Activated T-helper 17 cell treated with anti-CD3 and anti-CD28 coated beads, Interleukin-2, amount 50 U/mL, for 72 hours (primary cell): ENCODE measurements at places on chromosomes 13 and 19.

DNA sequence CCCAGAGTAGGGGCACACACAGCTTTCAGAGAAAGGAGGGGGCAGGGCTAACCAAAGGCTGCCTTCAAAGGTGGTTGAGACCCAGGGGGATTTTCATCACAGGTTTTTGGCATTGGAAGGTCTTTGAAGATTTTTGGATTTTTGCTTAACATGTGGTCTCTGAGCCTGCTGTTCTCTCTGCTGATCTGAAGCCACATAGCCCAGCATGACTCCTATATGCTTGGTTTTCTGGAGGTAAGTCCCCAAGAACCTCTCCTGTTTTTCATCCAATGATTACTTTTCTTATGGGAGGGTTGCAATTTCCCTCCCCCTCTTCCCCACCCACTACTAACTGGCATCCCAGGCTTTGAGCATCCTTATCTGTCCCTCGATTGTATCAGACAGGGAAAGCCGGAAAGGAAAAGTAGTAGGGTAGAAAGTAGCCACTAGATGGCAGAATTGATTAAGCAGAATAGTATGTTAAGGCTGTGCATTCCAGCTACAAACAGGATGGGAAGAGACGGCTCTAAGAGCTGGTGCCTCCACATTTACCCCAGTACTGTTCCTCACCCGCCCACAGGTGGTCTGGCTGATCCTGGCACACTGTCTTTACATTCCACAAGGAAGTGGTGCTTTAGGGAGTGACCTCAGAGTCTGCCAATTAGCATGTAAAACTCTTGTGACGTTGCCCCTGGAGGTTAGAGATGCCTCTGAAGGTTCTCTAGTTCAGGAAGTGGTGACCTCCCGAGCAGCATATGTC, 218.9 kb upstream of the EDNRB start:
- peak; percentile 85 for ATAC-seq

- ATAC-seq = peak; percentile 35
Observed at GRCh38 chr19:7505682-7506384, 10.1 kb upstream of the ZNF358 start.

GRCh38 chr13:41457589-41458186, 338 bp downstream of the RGCC start:
- ATAC-seq = peak; percentile 7

DNA sequence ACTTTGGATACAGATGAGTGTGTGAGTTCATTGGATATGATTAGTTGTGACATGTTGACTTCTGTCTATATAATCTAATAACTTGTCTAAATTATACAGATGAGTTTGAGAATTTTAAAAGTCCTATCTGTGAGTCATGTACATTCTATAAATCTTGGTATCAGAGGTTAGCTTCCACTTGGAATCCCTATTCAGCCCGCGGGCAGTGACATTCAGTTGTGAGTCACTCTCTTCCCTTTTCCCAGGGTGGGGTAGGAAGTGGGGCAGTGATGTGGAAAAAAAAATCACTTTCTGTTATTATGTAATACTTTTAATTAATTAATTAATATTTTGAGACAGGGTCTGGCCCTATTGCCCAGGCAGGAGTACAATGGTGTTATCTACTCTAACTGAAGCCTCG, 33.0 kb upstream of the ZNF808 start:
- ATAC-seq = no peak

- ATAC-seq = no peak
Observed at GRCh38 chr13:19596960-19597361, 35.6 kb upstream of the TPTE2 start.

DNA sequence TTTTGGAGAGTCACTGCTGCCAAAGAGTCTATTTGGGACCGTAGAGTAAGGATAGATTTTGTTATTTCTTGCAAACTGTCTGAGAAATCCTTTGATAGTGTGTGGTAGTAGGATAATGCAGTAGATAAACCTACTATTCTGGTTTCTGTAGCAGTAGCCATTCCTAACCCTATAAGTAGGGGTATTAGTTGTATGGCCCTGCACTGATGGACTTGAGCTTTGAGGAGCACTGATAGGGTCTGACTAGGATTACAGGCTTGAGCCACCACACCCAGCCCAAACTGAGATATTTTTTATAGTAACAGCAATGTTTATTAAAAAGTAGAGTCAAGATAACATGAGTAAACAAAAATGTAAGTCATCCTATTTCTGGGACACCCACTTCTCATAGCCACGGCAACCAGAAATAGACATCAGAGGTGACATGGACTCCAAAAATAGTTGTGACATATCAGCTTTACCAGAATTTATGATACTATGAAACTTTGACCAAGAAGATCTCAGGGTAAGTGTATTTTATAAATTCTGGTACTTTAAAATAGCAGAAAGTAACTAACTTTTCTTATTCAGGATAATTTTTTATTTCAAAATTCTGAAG, 479.1 kb downstream of the SUCLA2 start:
- no peak for ATAC-seq

DNA sequence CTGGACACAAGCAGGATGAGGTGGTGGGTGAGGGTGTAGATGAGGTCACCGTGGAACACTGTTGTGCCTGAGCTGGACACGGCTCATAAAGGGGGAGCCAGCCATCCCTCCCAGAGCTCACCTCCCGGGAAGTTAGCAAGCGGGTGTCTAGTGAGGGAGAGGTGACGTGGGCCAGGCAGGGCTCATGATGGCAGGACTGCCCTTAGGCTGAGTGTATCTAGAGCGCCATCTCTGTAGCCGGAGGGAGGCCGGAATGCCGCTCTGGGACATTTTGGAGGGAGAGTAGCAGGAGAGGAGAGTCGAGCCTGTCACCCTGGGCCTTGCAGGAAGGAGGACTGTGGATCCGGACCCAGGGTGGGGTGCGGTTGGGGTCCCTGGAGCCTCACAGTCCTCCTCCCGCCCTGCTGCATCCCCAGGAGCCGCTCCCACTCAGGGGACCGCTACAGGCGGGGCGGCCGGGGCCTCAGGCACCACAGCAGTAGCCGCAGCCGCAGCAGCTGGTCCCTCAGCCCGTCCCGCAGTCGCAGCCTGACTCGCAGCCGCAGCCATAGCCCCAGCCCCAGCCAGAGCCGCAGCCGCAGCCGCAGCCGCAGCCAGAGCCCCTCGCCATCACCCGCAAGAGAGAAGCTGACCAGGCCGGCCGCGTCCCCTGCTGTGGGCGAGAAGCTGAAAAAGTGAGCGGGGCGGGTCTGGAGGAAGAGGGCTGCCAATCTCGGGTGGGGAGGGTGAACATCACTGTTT, 9.2 kb downstream of the ZNF296 start:
- ATAC-seq = no peak

DNA sequence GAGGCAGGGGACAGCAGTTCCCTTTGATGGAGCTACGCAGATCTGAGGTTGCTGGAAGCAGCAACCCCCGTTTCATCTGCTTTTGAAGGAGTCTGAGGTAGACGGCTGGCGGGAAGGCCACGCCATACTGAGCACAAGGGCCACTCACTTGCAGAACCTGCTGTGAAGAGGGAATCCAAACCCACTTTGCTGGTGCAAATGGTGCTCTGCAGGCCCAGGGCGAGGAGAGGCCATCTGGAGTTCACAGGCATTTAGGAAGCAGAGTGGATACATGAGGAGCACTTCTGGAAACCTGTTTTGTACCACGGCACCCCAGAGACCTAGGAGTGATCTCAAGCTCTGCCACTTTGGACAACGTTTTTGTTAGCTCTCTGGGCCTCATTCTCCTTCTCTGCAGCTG, 227.8 kb downstream of the UQCRFS1 start:
- ATAC-seq = no peak

DNA sequence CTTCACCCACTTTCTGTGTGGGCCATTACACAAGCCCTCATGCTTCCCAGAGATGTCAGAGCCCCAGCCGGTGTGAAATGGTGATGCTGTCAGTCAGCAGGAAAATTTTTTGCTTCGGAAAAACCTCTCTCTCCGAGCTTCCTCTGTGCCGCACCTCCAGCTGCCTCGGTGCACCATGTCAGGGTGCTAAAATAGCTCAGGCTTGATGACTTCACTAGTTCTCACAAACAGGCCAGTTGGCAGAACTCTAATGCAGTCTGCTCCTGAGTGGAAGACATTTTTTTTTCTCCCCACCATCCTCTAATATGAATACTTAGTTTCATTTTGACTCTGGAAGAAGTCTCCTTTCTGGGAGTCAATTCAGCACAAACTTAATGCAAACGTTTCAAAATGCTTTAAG, 71.3 kb downstream of the KLF12 start:
- ATAC-seq = peak; percentile 74

DNA sequence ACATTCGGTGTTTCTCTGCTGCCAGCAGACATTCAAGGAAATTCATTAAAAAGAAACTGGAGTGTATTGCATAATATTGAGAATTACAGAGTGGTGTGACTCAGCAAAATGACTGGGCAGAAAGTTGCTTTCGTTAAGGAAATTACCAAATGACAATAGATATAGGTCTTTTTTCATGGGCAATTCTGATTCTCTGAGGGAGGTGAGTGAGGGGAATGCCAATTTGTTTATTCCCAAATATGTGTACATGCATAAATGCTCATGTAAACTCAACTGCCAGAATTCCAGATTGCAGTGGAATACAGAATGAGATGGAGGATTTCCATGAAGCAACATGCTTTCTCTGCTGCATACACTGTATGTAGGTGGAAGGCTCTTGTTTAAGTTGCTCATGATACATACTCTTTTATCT, 1730.1 kb downstream of the SLITRK5 start:
- ATAC-seq = no peak

DNA sequence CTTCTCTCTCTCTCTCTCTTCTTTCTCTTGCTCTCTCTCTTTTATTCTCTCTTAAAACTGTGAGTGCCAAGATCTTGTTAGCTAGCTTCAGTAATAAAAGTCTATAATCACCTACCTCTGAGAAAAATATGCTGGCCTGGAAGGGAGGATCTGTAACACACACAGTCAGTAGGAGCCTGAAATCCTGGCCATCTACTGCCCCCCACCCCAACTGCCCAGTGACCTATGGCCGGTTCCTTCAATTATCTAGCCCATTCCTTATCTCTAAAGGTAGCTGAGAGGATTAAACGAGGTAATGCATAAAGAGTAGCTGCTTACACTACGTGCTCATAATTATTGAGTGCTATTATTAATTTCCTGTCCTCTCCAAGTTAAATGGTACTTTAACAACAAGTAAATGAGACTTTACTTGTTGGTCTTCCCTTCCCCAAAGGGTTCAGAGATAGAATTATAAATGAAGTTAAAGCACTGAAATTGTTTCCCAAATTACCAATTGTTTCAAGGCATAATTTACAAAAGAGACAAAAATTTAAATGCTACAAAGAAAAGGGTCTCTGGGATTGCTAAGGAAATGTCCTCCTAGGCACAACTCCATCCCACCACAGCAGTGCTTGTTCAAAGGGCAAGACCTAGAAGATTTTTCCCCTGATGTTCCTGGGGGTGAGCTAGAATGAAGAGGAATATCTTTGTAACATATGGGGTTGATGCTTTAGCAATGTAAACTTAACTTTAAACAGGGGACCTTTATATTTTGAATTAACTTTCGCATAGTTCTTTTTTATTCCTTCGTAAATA, 1.8 kb downstream of the LCP1 start:
- ATAC-seq = no peak

DNA sequence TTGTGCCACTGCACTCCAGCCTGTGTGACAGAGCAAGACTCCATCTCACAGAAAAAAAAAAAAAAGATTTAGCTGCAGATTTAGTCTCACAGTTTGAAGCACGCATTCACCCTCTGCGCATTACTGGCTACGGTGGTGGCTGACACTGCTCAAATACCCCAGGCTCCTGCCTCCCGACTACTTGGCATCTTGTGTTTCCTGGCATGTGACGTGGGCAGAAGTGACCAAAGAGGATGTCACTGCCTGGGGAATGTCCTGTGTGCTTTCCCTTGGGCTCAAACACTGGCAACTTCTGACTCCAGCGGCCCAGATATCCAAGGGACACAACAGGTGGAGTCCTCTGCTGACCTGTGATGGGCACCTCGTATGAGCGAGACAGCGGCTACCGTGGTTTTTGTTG, 24.7 kb upstream of the EIF3G start:
- ATAC-seq = peak; percentile 22
